ENCODE measurements at places on chromosomes 1 and 21. TPM values are rescaled to one million over a fixed set of nuclear protein-coding genes. Genes with fewer than 3 reads are reported as not detected.

- peaks cover 64% of the 10 kb centered on the region for H3K36me3 ChIP-seq
- H3K27ac ChIP-seq, result no peak overlapping the region
- no peaks in the 10 kb centered on the region for H3K27me3 ChIP-seq
- DNase-seq, result no peak
- H3K4me1 ChIP-seq, result peaks cover 14% of the 10 kb centered on the region
These were observed 75.7 kb downstream of the DISC1 start for GRCh38 chr1:231702331-231702730.

FAM131C gene
- polyA plus RNA-seq, result not detected

SLAMF9 gene
- not detected for polyA plus RNA-seq

- no peak overlapping the region for H3K4me3 ChIP-seq
- no peaks in the 10 kb centered on the region for H3K27me3 ChIP-seq
- no peak overlapping the region for H3K27ac ChIP-seq
- no peaks in the 10 kb centered on the region for H3K4me1 ChIP-seq
These were observed 14.0 kb downstream of the KDF1 start for GRCh38 chr1:26946270-26946669.

SLC9C2 gene
- not detected for polyA plus RNA-seq

DNA sequence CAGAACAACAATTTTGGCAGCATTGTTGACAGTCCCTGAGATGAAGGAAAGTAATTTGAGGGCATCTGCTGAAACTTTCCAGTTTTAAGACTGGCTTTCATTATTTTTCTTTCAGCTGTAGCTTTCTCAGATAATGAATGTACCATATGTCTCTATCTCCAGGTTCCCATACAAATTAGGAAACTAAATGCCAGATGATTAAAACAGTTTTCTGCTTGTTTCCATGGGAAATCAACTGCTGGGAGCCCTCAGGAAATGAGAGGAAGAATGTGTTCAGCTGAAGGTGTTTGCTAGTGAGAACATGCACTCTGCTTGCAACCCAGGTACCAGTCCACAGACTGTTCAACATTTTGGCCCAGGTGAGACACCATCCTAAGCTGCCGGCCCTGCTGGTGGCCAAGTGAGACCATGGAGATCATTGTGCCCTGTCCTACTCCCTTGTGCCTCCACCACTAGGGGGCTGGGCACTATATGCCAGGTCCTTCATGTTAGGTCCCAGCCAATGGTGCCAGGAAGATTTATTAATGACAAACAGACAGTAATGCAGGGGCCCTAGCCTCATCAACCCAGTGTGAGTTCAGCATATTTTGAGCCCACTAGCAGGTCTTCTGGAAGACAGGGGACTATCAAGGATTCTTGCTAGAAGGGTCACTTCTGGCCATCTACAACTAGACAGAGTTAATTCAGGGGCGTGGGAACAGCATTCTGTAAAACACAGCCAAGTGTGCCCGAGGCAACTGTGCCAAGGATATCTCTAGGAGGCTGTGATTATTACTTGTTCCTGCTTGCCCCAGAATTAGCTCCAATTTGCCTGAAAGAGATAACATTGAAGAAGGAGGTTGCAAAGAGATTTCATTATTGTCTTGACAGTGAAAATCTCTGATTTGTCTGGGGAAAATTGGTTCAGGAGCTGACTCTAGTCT, 17.0 kb upstream of the LRRC8C start:
- H3K4me1 ChIP-seq, result no peaks in the 10 kb centered on the region
- no peak overlapping the region for H3K27ac ChIP-seq

LCE1B gene
- polyA plus RNA-seq, result not detected

RAP1GAP gene
- not detected for polyA plus RNA-seq

DNA sequence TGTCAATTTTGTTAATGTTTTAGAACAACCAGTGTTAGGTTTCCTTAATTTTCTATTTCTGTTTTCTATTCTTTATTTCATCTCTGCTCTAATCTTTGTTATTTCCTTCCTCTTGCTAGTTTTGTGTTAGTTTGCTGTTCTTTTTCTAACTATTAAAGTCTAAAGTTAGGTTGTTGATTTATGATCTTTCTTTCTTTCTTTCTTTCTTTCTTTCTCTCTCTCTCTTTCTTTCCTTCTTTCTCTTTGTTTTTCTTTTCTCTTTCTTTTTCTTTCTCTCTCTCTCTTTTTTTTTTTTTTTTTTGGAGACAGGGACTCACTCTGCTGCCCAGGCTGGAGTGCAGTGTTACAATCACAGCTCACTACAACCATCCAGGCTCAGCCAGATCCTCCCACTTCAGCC, 17.4 kb upstream of the KLF18 start:
- no peaks in the 10 kb centered on the region for H3K36me3 ChIP-seq
- no peak for DNase-seq
- no peak overlapping the region for H3K27ac ChIP-seq
- H3K4me1 ChIP-seq, result no peaks in the 10 kb centered on the region
- no peak overlapping the region for H3K4me3 ChIP-seq

DNA sequence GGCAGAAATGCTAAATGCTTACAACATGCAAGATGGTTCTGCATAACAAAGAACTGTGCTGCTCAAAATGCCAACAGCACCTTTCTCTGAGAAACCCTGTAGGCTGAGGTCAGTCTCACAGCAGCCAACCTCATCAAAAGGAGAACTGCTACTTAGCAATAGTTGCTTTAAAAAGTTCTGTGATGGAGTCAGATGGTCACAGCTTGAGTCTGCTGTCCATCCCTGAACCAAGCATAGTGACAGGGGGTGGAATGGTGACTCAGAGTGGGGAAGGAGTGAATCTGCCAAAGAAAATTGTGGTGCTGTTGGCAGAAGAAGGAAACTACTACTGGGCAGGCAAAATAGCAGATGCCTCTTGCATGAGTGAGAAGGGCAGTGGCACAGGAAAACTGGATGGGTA, 106.0 kb upstream of the FAM78B start:
- H3K27ac ChIP-seq, result no peak overlapping the region
- no peak overlapping the region for H3K4me3 ChIP-seq
- no peaks in the 10 kb centered on the region for H3K36me3 ChIP-seq
- no peaks in the 10 kb centered on the region for H3K4me1 ChIP-seq
- H3K27me3 ChIP-seq, result no peaks in the 10 kb centered on the region

DNA sequence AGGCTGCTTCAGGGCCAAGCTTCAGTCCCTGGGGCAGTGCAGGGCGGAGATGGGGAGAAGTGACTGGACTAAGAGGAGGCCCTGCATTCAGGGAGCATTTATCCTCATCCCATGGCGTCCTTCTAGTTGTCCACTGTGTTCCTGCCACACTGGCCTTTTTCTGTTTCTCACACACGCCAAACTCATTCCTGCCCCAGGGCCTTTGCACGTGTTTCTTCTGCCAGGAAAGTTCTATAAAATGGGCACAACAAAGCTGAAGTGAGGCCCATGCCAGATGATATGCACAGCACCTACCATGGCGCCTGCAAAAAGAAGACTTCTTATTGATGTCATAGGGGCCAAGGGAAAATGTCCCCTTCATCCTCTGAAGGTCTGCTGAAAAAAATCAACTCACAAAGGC, 24.3 kb downstream of the MROH7 start:
- H3K27me3 ChIP-seq, result no peaks in the 10 kb centered on the region
- H3K4me3 ChIP-seq, result no peak overlapping the region
- no peaks in the 10 kb centered on the region for H3K36me3 ChIP-seq
- DNase-seq, result no peak

SLC45A1 gene
- polyA plus RNA-seq, result 0.21 TPM

ELF3 gene
- 4.6 TPM for polyA plus RNA-seq

DNA sequence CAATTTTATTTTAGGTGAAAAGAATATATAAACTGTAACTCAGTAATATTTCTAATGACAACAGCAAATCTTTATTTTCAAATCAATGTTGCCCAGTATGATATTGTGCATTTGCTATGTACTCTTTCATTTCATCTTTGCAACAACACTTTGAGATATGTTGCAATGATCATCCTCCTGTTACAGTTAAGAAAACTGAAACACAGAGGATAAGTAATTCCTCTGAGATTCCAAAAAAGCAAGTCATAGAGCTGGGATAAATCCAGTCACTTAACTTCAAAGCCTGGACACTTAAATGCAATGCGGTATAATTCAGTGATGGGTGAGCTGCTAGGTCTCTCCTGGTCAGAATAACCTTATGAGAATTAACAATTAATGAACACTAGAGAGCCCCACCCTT, 48.6 kb upstream of the EXO1 start:
- H3K4me3 ChIP-seq, result no peak overlapping the region
- H3K27ac ChIP-seq, result no peak overlapping the region
- no peaks in the 10 kb centered on the region for H3K36me3 ChIP-seq
- no peak for DNase-seq

DNA sequence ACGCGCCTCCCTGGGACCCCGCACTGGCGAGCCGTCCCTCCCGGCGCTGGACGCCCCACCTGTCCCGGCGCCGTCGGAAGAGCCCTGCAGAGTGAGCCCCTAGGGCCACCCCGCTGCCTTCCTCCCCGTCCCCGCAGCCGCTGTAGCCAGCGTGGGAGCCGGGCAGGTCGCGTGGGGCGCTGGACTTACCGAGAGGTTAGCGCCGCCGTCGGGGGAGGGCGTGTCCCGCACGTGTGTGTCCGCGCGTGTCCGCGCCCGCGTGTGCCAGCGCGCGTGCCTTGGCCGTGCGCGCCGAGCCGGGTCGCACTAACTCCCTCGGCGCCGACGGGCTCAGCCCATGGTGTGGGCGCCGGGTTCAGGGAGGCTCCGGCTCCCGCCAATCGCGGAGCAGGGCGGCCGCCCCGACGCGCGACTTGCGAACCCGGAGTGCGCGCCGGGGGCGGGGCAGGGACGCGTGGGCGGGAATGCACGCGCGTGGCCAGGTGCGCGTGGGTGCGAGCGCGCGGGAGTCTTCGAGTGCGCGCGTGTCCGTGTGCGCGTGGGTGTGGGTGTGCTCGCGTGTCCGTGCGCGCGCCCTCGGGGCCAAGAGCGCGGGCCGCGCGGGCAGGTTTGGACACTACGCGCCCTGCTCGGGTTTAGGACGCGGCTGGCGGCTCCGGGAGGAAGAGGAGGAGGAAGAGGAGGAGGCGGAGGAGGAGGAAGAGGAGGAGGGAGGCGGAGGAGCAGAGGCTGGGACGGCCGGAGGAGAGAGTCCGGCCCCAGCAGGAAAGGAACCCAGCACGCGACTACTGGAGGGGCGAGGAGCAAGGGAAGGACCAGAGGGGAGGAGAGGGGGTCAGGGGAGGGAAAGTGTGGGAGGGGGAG, 145.2 kb upstream of the ETS2 start:
- peaks cover 14% of the 10 kb centered on the region for H3K4me1 ChIP-seq
- H3K27me3 ChIP-seq, result peaks cover 27% of the 10 kb centered on the region
- no peak overlapping the region for H3K27ac ChIP-seq
- no peak for DNase-seq
- H3K36me3 ChIP-seq, result no peaks in the 10 kb centered on the region
